IPS-NIHi11 (cell line): ENCODE measurements at places on chromosomes 4 and X.

- DNase-seq, result no peak
These were observed 75.9 kb downstream of the CLNK start for GRCh38 chr4:10608501-10609219.

GRCh38 chrX:109873574-109873973 is 129.3 kb upstream of the TMEM164 start:
- DNase-seq, result no peak

DNA sequence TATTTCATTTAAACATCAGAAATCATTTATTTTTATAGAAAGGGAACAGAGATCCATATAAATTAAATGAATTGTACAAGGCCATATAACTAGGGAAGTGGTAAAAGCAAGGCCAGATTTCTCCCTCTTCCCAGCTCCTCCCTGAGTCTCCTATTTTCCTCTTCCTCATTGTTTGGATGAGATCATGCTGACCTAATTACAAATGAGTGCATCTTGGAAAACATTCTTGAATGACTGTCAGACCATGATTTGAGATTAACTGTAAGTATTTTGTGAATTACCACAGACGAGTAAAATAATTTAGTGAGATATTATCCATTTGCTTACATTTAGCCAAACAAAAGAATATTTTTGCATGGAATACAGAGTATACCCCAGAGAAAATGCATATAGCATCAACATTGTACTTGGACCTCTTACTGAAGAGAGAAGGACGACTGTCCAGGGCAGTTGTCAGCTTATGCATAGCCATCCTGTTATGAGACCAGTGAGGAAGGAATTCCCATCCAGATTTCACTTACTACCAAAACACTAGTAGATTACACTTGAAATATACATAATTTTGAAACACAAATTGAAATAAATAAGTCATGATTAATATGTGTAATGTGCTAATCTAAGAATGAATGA is 47.3 kb downstream of the SLAIN2 start:
- no peak for DNase-seq

DNA sequence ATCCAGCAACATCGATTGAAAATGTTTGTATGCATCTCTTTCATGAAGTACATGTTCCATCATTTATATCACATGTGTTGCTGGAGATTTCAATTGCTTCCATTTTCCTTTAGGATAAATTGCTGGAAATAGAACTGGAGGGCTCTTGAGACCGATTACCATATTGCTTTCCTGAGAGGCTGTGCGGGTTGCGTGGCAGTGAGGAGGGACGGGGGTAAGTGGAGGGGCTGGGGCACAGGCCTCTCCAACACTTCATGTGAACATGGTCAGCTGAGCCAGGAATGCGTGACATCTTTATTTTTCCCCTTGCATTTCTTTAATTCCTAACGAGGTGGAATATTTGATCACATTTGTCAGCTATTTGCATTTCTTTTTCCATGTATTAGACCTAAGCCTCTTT is 144.6 kb downstream of the TBL1X start:
- no peak for DNase-seq

- no peak for DNase-seq
These were observed 140.2 kb upstream of the LDB2 start for GRCh38 chr4:17038510-17039176.

DNA sequence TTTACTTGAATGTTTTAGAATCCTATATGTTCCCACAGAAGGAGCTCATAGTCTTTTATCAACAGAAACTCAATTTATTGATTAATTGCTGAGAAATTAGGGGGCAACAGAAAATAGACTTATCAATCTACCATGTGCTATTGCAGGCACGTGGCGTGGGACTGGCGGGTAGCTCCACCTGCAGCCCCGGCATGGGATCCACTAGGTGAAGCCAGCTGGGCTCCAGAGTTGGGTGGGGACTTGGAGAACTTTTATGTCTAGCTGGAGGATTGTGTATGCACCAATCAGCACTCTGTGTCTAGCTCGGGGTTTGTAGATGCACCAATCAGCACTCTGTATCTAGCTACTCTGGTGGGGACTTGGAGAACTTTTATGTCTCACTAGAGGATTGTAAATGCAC is 3.3 kb upstream of the OCIAD1 start:
- DNase-seq, result no peak

GRCh38 chr4:75289914-75290582 is 224.2 kb downstream of the RCHY1 start:
- DNase-seq, result peak; percentile 56

GRCh38 chrX:120732461-120732860 is 102.6 kb upstream of the C1GALT1C1 start:
- no peak for DNase-seq

DNA sequence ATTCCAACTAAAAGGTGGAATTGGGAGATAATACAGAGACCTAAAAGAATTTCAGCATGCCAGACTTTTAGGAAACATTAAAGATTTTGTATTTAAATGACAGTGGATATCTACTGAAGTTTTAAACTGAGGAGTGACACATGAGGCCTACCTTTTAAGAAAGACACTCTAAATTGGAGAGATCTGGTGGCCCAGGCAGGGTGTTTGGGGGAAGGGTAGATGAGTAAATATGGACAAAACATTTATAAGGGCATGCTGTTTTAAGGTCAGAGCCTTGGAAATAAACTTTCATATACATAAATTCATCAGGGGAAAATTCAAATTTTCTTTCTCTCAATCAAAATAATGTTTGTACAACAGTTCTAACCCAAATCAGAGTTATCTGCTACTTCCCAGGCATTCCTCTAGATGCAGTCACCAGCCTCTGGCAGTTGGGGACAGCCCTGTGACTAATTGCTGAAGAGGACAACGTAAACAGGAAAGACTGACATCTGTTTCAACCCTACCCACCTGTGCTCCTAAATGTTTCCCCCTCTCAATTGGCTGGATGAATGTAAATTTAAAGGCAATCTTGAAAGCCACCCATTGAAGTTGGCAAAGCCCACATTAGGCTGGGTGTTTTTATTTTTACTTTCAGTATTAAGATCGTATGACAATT is 1646.9 kb upstream of the ADGRL3 start:
- DNase-seq, result peak; percentile 10

DNA sequence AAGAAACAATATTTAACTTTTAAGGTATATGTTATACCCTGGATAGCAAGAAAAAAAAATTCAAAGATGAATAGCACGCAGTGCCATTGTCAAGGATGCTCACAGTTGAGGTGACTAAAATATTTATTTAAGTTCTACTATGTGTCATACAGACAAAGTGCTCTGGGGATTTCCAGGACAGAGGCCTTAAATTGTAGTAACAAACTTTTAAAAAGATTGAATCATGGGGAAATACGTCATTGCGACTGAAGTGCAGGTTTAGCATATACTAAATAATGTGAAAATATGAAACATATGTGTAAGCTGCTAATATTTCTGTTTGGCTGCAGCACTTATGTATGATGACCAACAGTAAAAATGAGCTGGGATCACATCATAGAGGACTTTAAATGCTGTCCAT is 748.0 kb upstream of the PCDH7 start:
- DNase-seq, result no peak

GRCh38 chrX:14939644-14940043 is 66.4 kb downstream of the MOSPD2 start:
- peak; percentile 17 for DNase-seq

DNA sequence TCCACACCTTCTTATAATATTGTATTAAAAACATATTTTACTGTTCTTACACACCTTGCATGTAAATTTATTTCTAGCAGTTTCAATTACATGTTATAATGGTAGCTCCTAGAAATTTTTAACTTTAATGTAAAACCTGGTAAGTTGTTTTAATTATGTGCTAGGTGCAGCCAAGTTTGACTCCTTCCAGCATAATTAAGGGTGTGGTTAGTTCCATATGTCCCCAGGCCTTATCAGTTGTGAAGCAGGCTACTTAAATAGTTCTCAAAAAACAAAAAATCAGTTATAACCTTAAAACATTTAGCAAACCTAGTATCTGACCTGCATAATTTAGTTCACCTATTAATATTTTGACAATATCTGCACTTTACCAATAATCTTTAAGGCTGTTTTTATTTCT is 26.9 kb upstream of the PASD1 start:
- no peak for DNase-seq

DNA sequence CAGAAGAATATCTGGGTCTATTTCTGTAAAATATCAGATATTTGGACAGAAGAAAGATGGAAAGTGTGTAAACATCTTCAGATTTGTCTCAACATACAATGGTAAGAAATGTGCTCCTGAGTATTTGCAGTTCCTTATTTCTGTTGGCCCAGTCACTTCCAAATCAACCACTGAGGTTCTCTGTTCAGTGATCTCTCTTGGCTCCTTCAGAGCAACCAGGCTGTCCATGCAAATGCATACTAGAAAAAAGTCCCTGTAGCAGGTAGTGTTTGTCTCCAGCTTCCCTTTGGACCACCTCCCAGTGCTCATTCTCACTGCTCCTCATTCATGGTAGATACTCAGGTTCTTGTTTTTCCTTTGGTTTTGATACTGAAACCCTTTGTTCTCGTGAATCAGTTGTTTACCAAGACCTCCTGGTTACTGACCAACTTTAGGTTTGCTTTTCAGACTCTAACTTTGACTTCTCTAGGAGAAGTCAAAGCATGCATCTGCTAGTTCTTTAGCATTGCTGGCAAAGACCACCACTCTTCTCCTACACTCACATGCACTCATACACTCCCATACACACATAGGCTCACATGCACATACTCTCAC is 28.8 kb downstream of the ASIC5 start:
- DNase-seq, result no peak

DNA sequence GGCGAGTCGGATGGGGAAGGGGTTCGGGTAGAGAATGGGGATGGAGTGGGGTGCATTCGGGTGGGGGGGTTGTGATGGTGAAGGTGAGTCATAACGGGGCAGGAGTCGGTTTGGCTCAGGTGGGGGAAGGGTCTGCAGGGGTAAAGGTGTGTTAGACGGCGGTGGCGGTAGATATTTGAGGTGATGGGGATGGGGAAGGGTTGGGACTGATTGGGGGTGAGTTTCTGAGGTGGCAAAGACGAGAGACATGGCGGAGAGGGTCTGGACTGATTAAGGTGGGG is 738 bp downstream of the SYP start:
- no peak for DNase-seq

DNA sequence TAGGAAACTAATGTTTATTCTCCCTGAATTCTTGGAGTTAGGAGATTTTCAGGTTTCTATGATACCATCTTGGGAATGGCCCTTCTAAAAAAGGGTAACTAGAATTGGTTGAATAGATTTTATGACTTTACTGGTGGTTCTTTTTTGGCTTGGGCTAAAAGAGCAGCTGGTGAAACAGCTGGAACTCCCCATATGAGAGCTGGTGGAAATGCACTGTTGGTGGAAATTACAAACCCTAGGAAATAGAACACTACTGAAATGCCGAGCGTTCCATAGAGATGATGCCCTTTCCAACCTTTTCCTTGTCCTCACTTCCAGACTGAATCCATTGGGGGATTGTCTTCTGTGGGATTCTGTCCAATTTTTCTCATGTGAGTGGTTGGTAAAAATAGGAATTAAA is 139.5 kb downstream of the STIM2 start:
- DNase-seq, result no peak

- no peak for DNase-seq
These were observed 442.9 kb upstream of the RASGEF1B start for GRCh38 chr4:81914623-81915022.

GRCh38 chr4:72209600-72209999 is 177.8 kb downstream of the NPFFR2 start:
- peak; percentile 10 for DNase-seq

GRCh38 chr4:76430519-76431388 is 4.3 kb upstream of the SHROOM3 start:
- no peak for DNase-seq

DNA sequence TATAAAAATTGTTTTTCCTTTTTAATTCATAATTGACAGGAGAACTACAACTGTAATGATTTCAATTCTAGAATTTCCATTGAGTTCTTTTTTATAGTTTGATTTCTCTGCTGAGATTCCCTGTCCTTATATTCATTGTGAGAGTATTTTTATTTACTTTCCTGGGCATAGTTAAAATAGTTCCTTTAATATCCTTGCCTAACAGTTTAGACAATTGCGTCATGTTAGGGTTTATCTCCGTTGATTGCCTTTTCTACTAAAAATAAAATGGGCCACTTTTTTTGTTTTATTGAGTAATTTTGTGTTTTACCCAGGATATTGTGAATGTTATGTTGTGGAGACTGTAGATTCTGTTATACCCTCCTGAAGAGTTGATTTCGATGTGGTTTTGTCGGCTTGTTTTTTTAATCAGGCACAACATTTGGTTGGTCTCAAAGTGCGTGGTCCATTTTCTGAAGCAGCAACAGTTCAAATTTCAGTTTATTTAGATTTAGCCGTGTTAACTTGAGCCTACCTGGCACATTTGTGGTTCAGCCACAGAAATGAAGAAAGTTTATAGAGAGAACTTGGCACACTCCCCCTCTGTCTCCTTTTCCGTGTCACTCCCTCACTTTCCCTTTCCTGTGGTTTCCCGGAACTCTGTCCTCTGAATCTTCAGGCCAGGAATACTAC is 16.0 kb upstream of the PRRG1 start:
- no peak for DNase-seq

GRCh38 chr4:58600290-58600689 is 1490.1 kb upstream of the IGFBP7 start:
- DNase-seq, result peak; percentile 13

DNA sequence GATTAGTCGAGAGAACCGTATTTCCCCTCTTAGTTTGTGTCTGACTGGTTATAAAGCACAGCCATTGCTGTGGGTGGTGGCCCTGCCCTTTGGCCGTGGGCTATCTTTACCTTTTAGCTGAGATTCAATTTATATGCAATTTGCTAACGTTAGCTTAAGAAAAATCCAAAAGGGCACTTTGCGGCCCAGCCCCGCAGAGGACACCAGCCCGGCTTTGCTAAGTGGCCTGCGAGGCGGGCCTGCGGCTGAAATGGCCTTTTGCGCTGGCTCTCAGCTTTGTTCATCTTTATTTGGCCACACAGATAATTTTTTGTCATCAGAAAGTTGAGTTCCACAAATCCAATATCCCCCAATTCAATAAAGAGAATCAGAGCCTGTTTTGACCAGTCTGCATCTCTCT is 48.3 kb downstream of the CPZ start:
- DNase-seq, result no peak

DNA sequence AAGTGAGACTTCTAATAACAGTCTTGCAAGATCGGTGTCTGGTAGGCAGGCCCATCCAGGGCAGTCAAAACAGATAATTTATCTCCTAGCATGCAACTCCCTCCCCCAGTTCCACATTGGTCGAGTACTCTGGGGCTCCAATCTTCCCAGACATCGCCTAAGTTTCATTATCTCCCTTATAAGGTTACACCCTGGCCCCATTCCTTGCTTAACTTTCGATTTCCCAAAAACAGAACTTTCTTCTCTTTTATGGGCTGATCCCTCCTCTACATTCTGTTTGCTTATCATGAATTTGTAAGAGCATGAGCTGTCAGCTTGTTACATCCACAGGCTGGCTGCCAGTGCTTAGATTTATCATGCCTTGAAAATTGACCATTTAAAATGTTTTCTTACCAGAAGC is 471.3 kb downstream of the TECRL start:
- no peak for DNase-seq

DNA sequence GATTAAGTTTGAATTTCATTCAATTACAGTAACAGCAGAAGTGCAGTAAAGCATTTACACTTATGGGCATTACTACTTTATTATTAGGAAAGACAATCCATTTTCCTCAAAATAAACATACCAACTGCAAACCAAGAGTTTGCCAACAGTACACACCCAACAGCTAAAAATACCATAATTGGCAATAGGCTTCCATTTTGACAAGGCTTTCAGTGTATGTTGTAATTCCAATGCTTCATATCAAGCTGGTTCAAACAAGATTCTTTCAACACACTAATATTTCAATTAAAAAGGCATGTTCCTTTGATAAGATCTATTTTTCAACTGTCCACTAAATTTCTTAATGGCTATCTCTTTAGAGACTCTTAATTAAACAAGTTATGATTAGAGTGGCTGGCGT is 12.1 kb downstream of the EIF1AX start:
- DNase-seq, result no peak

- no peak for DNase-seq
These were observed 188.3 kb downstream of the RAPGEF2 start for GRCh38 chr4:159291176-159291575.
